Panc1 (cell line): ENCODE measurements at places on chromosomes 2 and 18. TPM values are rescaled to one million over a fixed set of nuclear protein-coding genes. Genes with fewer than 3 reads are reported as not detected.

The IDH1 gene
- 80.2 TPM for total RNA-seq

The C2orf78 gene
- not detected for total RNA-seq

The LIMS4 gene
- total RNA-seq, result 0.51 TPM

The C1QL2 gene
- not detected for total RNA-seq

The THOC1 gene
- 33.3 TPM for total RNA-seq

The TMBIM1 gene
- 114 TPM for total RNA-seq

The SIX3 gene
- total RNA-seq, result 0.21 TPM

The RGPD6 gene
- 38.4 TPM for total RNA-seq

The MAP2 gene
- 44.9 TPM for total RNA-seq

The FHL2 gene
- 378 TPM for total RNA-seq

The RAB3GAP1 gene
- 38.6 TPM for total RNA-seq

The GATA6 gene
- 0.51 TPM for total RNA-seq

The SP5 gene
- 0.64 TPM for total RNA-seq

The FSHR gene
- total RNA-seq, result not detected

The EVX2 gene
- total RNA-seq, result not detected

The USP37 gene
- total RNA-seq, result 19.2 TPM

The PARD6G gene
- 5.2 TPM for total RNA-seq
